ENCODE measurements at places on chromosomes 7 and 10.
A peak's percentile ranks its signal among the peaks of the same experiment; 100 is the strongest.

- peak; percentile 34 for DNase-seq
Observed at GRCh38 chr10:98028168-98028770, 2.2 kb downstream of the CRTAC1 start.

GRCh38 chr10:71708301-71708703, 11.3 kb downstream of the C10orf105 start:
- DNase-seq, result peak; percentile 56

DNA sequence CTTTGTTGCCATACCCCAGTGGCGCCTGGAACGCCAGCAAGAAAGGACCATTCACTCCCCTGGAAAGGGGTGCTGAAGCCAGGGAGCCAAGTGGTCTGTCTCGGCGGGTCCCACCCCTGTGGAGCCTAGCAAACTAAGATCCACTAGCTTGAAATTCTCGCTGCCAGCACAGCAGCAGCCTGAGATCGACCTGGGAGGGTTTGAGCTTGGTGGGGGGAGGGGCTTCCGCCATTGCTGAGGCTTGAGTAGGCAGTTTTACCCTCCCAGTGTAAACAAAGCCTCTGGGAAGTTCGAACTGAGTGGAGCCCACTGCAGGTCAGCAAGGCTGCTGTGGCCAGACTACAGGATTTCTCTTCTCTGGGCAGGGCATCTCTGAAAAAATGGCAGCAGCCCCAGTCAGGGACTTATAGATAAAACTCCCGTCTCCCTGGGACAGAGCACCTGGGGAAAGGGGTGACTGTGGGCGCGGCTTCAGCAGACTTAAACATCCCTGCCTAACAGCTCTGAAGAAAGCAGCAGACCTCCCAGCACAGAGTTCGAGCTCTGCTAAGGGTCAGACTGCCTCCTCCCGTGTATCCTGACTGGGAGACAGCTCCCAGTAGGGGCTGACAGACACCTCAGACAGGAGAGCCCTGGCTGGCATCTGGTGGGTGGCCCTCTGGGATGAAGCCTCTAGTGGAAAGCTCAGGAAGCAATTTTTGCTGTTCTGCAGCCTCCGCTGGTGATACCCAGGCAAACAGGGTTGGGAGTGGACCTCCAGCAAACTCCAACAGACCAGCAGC, 281.1 kb upstream of the SP4 start:
- no peak for DNase-seq

GRCh38 chr7:19224951-19225350, 79.7 kb upstream of the FERD3L start:
- DNase-seq, result no peak

- no peak for DNase-seq
Observed at GRCh38 chr10:35346248-35346647, 9.9 kb downstream of the CCNY start.

DNA sequence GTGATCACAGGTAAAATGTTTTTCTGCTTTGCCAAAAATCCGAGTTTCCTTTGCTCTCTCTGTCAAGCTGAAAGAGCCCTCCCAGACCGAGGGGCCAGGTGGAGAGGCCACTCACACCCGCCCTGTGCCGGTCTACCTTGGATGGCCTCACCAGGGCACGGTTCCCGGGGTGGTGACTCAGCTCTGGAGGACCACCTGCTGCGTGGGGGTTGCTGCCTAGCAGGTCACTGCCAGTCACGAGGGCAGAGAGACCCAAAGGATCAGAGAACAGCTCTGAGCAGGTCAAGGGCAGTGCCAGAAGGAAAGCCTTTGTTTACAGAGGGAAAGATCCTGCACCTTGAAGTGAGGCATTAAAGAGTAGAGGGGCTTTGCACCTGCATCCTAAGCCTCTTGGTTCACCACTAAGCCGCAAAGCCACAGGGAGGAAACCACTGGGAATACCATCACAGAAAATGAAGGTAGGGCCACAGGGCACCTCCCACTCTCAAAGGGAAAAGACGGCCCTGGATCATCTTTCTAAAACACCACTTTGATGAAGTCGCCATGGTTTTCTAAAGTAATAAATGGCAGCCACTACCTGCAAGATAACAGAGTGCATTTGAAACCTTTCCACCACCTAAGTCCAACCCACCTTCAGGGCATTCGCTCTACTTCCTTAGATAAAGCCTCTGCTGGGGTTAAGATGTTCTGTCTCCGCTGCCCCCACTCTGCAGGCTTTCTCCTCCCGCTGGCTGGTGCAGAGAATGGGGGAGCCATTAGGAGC, 160.3 kb upstream of the KLF14 start:
- no peak for DNase-seq

GRCh38 chr7:38669965-38670520, 38.9 kb upstream of the AMPH start:
- DNase-seq, result no peak

DNA sequence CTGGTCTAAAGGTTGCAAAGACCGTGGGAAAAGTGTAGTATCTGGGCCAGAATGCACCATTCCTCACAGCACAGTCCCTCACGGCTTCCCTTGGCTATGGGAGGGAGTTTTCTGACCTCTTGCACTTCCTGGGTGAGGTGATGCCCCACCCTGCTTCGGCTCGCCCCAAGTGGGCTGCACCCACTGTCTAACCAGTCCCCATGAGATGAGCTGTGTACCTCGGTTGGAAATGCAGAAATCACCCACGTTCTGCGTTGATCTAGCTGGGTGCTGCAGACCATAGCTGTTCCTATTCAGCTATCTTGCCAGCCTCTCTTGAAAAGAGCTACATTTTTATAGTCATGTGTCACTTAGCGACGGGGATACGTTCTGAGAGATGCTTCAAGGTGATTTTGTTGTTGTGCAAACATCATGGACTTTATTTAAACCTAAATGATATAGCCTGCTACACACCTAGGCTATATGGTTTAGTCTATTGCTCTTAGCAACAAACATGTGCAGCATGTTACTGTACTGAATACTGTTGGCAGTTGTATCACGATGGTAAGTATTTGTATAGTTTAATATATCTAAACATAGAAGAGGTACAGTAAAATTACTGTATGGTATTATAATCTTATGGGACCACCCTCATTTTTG, 120.0 kb downstream of the PPP1R9A start:
- DNase-seq, result no peak

- no peak for DNase-seq
Observed at GRCh38 chr7:128053023-128053422, 21.8 kb upstream of the LRRC4 start.

DNA sequence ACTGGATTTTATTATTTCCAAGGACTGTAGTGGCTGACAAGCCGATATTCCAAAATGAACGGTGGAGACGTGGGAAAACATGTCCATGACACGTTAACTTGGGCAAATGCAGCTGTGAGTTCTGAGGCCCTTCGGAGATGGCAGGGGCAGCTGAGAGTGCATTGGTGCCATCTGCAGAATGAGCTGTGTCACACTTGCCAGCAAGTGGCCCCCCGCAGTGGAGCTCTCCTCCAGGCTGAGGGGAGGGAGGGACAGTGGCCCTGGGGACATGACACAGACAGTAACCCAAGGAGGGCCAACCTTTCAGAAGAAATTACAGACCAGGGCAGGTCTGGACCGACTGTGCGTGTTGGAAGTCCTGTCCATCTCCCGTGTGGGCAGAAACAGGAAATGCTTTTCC, 139.4 kb downstream of the SVIL start:
- DNase-seq, result no peak

- no peak for DNase-seq
Observed at GRCh38 chr7:30888747-30889146, 22.9 kb upstream of the AQP1 start.

GRCh38 chr10:132872658-132873057, 69.7 kb downstream of the CFAP46 start:
- no peak for DNase-seq

- no peak for DNase-seq
Observed at GRCh38 chr7:24898691-24899090, 81.3 kb downstream of the OSBPL3 start.

DNA sequence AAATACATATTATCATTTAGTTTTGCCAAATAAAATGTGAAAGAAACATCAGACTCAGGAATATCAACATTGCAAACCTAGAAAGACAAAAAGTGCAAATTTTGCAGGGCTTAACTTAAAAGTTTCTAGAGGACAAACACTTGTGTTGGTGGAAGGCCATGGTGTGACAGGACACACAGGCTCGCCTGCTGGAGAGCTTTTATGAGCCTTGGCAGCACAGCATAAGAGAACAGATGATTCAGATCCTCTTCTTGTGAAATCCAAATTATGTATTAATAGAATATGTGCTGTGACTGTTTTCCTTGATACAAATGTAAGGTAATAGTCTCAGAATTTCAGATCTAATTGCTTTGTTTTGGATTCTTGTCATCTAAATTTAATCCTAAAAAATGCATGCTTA, 72.9 kb upstream of the ABCB5 start:
- no peak for DNase-seq

GRCh38 chr10:79127151-79127961, 58.6 kb downstream of the ZMIZ1 start:
- no peak for DNase-seq

- DNase-seq, result no peak
Observed at GRCh38 chr7:82851121-82851520, 311.6 kb downstream of the PCLO start.

Data from activated T-cell treated with anti-CD3 and anti-CD28 coated beads for 24 hours (primary cell).